ENCODE measurements at places on chromosomes 3 and 15.

DNA sequence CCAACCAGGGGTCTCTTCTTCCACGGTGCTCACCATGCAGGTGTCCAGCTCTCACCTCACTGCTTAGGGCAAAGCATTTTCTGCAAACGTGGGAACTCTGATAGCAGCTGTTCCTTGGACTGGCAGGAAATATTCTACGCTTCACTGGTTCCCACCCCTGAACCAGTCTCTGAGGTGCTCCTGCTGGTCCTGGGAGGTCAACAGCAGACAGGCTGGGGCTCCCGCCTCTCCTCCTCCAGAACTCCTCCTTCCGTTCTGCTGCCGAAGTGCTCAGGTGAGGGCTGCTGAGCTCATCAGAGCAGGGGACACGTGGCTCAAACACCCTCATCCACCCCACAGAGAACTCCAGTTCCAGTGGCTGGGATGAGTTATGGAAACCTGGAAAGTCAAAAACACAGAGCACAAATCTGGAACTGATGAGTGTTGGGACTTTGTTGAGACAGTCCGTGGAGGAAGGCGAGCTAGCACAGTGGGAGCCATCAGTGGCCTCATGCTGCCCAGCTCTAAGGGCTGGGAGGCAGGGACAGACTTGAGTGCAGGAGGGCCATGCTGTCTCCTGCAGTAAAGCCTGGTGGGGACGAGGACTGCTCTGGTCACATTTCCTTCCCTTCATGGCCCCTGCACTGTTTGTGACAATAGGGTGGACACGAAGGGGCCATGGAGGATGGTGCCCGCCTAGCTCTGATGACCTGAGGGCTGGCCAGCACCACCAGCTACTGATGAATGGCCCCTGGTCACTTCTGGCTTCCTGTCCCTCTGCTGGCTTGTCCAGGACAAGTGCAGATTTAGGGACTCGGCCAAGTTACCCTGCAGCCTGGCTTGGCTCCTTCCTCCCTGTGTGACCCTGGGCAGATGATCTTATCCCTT lies 137.8 kb downstream of the KLF13 start:
- no peak for DNase-seq

DNA sequence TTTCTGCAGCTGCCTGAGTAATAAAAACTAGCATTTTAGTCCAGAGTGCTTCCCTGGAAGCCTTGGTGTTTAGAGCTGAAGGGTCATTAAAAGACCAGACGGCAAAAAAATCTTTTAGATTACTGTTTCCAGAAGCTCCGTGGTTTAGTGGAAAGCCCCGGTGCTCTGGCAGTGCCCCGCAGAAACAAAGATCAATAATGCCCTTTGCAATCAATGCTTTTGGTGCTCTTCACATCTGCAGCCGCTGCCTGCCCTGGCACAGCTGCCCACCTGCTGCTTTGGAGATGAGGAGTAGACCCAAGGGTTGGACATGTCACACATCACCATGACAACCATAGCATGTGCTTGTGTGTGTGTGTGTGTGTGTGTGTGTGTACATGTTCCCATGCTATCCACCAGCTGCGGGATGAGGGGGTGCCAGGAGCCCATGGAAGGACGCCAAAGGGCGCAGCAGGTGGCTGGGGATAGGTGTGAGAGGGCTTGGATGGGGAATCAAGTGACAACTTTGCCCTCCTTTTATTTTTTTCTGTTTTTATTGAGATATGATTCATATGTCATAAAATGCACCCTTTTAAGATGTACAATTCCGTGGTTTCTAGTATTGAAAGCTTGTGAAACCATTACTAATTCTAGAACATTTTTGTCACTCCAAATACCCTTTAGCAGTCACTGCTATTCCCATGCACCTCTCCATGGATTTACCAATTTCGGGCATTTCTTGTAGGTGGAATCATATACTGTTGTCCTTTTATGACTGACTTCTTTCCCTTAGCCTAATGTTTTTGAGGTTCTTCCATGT lies 75.7 kb upstream of the KLHL25 start:
- no peak for DNase-seq

DNA sequence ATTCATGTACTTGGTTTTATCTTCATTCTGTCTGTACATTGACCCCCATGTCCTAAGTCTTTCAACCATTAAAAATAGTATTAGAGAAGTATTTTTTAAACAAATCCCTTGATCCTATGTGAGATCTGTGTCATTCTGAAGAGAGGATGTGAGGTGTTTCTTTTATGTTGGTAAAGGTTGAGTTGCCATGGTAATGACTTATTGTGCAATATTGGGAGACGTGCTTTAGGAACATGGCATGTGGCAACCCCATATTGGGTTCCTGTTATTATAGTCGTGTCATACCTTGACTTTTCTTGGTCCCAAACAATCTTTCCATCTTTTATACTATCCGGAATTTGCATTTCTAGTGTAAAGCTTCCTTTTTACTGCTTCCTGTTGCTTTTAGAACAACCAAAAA lies 203.1 kb downstream of the KCNAB1 start:
- DNase-seq: no peak

GRCh38 chr3:57796261-57796660 lies 40.2 kb downstream of the SLMAP start:
- no peak for DNase-seq

GRCh38 chr3:52032702-52033408 lies 23.5 kb downstream of the DUSP7 start:
- no peak for DNase-seq

DNA sequence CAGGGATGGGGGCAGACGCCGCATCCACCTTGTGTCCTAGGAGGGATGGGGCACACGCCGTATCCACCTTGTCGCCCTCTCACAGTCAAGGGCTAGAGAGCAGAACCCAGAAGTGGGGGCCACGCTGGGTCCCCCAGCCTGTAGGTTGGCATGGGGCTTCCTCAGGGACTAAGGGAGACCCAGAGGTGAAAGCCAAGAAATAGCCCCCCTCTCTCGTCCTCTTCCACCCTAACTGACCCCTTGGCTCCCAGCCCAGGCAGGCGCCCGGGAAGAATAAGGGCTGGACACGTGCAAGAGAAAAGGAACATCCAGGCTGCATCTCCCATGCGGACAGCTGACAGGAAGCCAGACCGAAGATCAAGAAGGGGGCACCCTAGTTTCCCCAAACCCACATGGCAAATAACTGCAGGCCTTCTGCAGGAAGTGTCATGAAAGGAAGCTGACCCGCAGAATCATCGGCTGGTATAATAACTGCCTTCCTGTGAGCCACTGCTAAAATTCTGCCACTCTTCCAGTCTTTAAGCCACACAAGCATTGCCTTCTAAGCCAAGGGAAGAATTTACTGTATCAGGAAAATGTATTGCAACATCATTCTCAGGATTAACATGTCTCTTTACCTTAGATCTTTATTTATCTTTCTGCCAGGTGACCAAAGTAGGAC lies 38.5 kb upstream of the TFRC start:
- no peak for DNase-seq

DNA sequence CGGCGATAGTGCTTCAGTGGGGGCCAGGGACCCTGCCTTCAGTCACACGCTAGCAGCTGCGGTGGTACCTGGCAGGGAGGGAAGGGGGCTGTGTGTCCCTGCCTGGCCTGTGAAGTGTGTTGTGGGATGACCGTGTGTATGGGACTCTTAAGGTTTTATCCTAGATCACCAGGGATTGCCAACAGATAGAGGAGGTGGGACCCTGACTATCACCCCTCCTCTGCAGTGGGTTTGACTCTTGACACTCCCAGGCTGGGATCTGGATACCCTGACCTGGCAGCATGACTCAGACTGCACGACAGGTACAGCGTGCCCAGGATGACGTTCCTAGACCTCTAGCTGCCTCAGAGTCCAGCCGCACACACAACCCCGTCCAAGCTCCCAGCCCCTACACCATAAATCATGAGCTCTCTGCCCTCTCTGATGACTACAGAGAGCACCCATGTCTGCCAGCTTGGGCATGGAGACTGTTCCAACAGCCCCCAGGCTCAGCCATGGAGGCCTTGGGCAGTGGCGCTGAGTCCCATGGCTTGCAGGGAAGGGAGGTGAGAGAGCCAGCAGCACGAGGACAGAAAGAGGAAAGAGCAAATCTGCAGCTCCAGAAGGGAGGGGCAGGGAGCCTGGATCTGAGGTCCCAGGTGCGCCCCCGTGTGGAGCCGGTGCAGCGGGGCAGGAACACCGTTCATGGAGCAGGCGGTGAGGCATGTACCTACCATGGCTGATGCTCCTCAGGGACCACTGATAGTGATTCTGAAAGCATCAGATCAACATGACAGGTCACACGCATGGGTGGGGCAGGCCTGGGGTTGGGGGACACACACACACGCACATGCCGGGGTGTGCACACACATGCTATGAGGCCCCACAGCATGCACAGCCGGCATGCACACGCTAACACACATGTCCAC lies 71.0 kb downstream of the ADAMTS7 start:
- peak; percentile 72 for DNase-seq

DNA sequence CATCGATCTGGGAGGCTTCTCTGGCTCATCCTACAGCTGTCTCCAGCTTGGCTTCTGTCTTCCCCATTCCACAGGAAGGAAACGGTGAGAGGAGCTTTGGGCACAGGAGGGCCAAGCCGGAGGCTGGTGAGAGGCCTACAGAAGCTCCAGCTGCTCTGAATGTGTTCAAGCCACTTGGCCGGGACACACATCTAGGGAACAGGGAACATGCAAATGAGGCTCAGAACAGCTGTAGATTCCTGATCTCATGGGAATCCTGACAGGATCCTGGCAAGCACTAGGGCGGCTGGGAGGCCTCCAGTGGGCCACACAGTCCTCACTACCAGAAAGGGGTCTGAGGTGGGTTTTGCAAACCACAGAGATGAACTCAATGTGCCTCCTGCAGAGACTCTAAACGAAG lies 13.7 kb downstream of the SEMA5B start:
- DNase-seq: no peak

GRCh38 chr3:188646592-188646991 lies 492.6 kb downstream of the LPP start:
- no peak for DNase-seq

GRCh38 chr15:54577476-54578250 lies 599.4 kb downstream of the UNC13C start:
- no peak for DNase-seq

GRCh38 chr3:31947671-31948091 lies 33.4 kb downstream of the OSBPL10 start:
- no peak for DNase-seq

DNA sequence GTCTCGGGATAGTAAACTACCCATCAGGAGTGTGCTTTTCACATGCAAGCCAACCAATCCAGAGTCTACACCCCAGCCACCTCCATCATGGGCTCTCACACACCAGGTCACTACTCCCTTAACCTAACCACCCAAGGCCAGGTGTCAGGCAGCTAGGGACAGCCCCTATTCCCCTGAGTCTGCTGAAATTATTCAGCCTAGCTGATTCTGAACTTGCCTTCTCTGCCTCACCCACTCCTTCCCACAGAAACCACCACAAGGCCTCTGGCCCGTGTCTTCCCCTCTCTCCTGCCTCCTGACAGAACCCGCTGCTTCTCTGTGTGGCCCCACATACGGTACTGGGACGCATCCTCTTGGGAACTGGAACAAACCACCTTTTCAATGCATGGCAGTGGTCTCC lies 82.1 kb downstream of the PCSK6 start:
- DNase-seq: no peak

DNA sequence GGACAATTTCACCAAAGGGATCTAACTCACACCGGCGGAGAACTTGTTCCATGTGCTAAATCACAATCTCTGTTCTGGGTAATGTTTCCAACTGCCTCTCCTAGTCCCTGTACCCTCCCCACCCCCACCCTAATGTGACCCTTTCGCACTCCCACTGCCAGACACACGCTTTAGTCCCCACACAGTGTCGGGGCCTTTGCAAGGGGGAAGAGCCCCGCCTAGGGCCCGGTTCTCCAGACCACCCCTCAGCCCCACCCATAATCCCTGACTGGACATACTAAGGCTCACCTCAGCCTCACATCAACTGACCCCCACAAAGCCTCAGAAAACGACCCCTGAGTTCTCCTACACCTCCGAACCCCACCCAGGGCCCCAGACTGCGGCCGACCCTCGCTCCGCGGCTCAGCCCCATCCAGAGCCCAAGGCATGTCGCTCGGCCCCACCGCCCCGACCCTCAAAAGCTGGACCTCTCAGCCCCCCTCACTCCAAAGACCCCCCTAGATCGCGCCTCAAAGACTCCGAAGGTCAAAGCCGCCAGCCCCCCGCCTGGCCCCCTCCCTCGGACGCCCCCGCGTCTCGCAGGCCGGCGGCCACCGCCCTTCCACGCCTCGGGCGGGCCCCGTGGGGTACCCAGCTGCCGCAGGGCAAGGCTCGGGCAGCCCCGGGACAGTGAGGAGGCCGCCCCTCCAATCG lies 72.0 kb upstream of the MAP4 start:
- DNase-seq: no peak

GRCh38 chr3:7744850-7745249 lies 756.8 kb upstream of the LMCD1 start:
- DNase-seq: no peak

DNA sequence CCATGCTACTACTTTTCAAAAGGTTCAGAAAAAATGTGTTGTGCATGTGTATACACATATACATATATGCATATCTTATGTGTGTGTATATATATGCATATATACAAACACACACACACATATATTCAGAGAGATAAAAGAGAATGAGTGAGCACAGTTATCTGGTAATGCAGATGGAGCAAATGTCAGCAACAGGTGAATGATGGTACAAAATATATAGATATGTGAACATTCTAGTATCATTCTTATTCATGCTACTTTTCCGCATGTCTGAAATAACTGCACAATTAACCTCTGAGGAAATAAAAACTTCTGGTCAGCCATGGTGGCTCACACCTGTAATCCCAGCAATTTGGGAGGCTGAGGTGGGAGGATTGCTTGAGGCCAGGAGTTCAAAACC lies 222.6 kb upstream of the NANOGP8 start:
- no peak for DNase-seq

GRCh38 chr3:15646851-15647511 lies 45.4 kb downstream of the BTD start:
- DNase-seq: no peak

DNA sequence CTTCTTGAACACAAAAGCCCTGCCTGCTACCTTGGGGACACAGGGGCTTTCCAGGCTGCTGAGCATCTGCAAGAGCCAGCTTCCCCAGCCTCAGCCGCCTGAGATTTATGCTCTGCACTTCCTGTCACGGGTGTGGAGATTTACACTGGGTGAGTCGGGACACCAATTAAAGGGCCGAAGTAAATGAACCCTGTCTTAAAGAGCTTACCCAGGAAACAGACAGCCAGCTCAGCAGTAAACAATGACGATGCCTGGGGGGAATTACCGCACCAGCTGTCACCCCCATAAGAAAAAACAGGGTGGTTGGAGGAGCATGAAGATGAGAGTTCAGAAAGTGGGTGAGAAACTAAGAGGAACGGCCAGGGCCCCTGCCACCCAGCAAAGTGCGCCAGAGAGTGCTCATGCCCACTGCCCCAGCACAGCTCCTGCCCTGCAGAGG lies 37.5 kb upstream of the IQSEC1 start:
- no peak for DNase-seq

- DNase-seq: no peak
Observed at GRCh38 chr15:100192097-100193080, 149.4 kb downstream of the ADAMTS17 start.

DNA sequence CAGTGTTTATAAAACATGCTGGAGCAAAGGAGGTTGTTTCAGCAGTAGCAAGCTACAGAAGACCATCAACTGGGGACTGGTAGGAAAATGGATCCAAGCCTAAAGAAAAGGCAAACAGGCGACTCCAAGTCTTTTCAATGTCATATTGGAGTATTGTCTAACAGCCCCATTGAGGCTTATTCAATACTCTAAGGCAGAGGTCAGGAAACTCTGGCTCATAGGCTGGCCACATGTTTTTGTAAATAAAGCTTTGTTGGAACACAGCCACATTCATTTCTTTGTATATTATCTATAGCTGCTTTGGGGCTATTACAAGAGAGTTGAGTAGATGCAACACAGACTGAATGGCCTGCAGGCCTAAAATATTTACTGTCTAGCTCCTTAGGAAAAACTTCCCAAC lies 77.5 kb downstream of the RPL22L1 start:
- DNase-seq: no peak

GRCh38 chr3:58800940-58801339 lies 134.4 kb upstream of the FAM3D start:
- no peak for DNase-seq

Measured in stimulated activated CD4-positive, alpha-beta T cell treated with anti-CD3 and anti-CD28 coated beads, Interleukin-4, amount 100 ng/mL, for 48 hours (primary cell).